ENCODE measurements at places on chromosomes 11 and 22.

GRCh38 chr11:64660706-64661105 is 62.3 kb downstream of the NRXN2 start:
- DNase-seq = no peak

DNA sequence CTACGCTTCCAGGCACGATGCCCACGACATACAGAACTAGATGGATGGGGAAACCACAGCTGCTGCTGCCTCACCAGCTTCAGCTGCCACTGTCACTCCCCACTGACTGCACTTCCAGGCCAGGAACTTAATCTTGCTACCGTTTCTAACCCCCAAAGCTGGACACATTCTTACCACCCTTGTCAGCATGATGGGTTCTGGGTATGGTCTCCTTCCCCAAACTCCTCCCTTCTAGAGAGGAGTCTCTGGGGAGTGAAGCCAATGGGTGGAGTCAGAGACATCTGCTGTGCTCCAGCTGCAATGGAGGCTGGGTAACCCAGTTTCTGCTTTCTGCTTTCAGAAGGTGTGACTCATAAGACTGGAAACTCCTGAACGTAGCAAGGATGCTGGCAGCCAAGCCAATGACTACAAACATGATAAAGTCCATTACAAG is 87.0 kb upstream of the THY1 start:
- DNase-seq = peak; percentile 46

GRCh38 chr11:43947815-43948214 is 5.4 kb downstream of the C11orf96 start:
- DNase-seq = no peak

DNA sequence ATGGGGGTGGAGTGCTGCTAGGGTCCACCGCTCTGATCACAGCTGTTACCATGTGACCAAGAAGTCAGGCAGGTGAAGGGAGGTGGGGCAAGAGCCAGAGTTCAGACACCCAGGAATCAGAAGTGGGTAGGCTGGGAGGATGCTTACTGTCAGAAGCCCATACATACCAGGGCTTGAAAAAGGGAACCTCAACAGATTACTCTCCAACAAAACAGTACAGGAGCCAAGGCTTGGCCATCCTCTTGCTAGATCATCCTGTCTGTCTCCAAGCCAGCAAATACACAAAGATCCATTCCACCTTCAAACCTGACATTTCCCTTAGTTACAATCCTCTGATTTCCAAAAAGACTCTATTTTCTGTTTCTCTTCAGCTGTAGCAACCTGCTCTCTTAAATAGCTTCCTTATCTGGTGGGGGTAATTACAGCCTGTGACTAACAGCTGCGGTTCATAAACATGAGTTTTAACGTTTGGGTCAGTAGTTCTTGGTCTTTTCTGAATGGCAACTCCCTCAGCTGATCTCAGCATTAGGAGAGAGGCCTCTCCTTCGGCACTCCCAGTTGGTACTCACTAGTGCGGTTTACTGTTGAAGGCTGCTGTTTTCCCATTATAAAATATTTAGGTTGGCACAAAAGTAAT is 31.1 kb upstream of the WT1 start:
- no peak for DNase-seq

DNA sequence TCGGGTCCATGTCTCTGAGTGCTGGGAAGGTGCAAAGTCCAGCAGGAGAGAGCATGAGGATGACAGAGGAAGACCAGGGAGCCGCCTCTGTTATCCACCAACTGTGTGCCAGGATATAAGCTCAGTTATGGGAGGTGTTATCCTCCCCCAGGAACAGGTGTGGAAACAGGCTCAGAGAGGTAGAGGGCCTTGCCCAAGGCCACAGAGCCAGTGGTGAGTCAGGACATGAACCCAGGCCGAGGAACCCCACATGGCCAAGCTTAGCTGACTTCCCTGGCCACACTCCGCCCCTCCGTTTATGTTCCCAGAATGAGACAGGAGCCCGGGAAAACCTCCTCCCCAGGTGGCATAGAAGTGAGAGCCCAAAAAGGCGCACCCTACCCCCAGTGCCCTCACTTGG is 50.3 kb downstream of the ISX start:
- no peak for DNase-seq

DNA sequence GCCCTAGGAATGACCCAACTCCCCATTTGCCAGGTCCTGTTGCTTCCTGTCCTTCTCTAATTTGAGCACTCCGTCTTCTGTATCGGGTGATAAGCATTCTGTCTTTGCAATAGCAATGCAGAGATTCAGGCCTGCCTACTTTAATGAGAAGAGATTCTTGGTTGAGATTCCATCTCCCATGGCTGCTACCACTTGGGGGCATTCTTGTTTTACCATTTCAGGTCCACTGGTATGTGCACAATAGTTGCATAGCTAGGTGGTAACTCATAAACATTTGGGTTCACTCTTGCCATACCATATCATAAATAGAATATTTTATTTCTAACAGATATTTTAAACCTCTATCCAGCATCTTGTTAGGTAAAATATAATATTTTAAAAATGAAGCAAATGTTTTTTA is 34.4 kb upstream of the CALCB start:
- no peak for DNase-seq

DNA sequence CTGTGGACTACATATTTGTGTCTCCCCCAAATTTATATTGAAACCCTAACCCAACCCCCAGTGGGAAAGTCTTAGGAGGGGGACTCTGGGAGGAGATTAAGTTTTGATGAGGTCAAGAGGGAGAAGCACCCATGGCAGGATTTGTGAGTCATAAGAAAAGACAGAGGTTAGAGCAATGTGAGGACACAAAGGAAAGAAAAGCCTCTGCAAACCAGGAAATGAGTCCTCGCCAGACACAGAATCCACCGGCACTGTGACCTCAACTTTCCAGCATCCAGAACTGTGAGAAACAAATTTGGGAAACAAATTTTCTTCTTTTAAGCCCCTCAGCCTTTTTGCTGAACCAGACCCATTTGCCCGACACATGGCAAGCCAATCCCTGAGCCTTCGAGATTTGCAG is 397.0 kb downstream of the NTM start:
- no peak for DNase-seq

DNA sequence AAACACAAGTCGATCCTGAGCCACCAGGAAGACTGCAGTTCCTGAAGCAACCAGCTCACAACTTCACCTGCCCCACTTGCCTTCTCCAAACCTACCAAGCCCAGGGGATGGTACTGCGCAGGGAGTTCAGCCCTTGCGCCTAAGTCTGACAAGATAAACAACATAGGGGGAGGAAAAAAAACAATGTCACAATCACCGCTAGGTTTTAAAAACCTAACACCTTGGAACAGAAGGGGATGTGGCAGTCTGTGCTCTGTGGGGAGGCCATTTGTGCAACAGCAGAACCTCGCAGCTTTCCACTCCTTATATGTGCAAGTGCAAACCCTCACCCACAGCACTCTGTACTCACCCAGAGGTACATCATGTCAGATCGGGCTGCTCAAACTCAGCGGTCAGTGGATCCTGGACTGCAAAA is 134.2 kb downstream of the RBFOX2 start:
- DNase-seq = no peak

DNA sequence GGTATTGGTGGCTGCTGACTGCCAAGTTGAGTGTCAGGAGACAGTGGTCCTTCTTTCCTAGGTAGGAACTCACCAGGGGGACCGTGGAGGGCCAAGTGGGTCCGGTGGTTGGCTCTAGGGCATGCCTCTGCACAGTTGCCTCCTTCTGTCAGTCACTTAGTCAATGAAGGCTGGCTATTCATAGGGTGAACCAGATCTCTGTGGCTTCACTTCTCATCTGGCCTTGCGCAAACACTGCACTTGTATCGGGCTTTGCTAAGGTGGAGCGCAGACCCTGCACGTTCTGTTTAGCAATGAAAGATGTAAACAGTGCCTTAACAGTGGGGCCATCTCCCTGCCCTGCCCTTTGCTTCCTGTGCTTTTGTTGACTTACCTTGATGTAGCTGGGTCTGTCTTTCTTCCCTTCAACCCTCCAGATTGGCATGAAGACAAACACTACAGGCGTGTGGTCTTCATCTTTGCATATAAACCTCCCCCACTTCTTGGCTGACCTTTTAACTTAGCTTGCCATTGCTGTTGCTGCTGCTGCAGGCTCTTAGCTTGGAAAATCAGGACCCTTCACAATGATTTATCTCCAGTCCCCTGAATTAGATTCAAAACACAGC is 6.7 kb upstream of the SORL1-AS1 start:
- DNase-seq = no peak

- peak; percentile 57 for DNase-seq
Measured at GRCh38 chr11:128525411-128526243, 61.7 kb downstream of the ETS1 start.

- DNase-seq = no peak
Measured at GRCh38 chr11:27699926-27700350, 317 bp downstream of the BDNF start.

- DNase-seq = no peak
Measured at GRCh38 chr22:24053481-24054226, 42.5 kb downstream of the CABIN1 start.

- DNase-seq = no peak
Measured at GRCh38 chr11:123470842-123471241, 40.8 kb downstream of the GRAMD1B start.

DNA sequence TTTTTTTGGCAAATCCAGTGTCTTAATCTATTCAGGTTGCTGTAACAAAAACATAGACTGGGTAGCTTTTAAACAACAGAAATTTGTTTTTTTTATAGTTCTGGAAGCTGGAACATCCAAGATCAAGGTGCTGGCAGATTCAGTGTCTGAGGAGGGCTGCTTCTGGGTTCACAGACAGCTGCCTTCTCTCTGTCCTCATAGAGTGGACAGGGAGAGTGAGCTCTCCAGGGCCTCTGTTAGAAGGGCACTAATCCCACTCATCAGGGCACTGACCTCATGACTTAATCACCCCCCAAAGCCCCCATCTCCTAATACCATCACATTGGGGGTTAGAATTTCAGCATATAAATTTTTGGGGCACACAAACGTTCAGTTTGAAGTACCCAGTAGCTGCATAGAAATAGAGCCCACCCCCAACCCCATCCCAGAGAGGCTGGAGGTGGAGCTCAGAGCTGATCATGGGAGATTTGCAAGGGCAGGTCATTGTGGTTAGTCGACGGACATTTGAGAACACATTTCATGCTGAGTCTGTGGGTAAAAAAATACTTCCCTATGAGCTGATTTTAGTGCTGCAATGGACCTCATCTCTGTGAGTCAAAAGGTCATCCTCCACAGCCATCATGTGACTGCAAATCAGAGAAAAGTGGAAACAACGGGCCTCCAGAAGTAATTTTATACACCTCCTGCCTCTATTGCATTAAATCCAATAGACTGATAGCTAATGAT is 203.1 kb upstream of the CADM1 start:
- DNase-seq = no peak

GRCh38 chr11:131136486-131136885 is 220.2 kb upstream of the SNX19 start:
- no peak for DNase-seq

DNA sequence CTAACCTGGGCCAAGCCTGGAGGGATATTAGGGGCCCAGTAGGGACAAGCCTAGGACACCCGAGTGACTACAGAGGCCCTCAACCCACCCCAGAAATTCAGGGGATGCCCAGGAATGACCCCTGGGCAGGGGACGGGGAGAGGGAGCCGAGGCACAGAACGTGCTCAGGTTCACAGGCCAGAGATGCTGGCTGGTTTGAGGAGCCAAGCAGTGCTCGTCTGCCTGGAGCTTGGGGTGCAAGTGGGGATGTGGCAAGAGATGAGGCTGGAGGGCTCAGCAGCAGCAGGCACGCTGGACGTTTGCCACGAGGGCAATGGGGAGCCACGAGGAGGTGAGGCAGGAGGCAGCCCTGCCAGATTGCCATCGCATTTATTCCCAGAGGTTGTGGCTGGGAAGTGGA is 34.0 kb upstream of the EMID1 start:
- DNase-seq = no peak

- no peak for DNase-seq
Measured at GRCh38 chr22:33073989-33074418, 15.8 kb upstream of the SYN3 start.

- DNase-seq = peak; percentile 60
Measured at GRCh38 chr11:92123540-92123939, 101.1 kb upstream of the FAT3 start.

GRCh38 chr11:4025967-4026324 is 68.7 kb upstream of the RRM1 start:
- DNase-seq = no peak

- DNase-seq = no peak
Measured at GRCh38 chr11:78699609-78700135, 125.0 kb upstream of the NARS2 start.

DNA sequence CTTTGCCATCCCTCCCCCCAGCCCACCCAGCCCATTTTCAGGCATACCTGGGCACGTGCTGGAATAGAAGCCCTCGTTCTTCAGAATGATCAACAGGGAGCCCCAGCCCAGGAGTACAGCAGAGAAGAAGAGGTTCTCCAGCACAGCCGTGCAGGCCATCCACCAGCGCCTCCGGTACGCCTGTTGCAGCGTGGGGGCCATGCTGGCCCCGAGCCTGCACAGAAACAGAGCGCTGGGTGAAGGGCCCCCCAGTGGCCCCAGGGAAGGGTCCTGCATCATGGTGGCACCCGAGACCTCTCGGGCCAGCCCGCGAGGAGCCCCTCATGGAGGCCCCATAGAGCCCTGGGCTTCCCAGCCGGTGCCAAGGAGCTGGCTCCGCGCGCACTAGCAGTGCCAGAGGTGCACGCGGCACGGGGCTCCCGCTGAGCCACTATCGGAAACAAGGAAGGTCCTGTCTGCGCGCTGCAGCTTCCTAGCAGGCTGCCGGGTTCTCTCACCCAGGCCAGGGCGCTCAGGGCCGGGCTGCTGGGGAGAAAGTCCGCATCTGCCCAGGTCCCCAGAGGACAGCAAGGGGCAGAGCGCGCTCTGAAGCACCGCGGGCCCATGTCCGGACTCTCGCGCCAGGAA is 1.5 kb downstream of the SLC43A1 start:
- no peak for DNase-seq

- no peak for DNase-seq
Measured at GRCh38 chr11:65404638-65405339, 17.8 kb upstream of the NEAT1 start.

GRCh38 chr22:45997777-45998637 is 21.0 kb upstream of the WNT7B start:
- DNase-seq = no peak

GRCh38 chr22:36454916-36455570 is 26.4 kb downstream of the TXN2 start:
- no peak for DNase-seq

DNA sequence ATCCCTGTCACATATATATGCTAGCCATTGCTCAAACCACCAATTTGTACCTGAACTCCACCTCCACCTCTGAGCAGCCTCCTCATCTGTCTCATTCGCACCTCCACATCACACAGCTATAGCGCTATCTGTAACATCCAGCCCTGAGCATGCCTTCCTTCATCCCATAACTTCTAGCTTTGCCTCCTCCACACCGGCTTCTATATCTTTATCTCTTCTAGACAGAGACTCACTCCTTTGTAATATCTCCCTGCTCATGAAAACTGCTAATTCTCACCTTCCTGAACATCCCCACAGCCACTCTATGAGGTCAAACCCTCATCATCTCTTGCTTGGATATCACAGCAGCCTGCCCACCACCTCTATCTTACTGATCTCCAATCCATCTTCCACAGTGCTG is 5.9 kb downstream of the SIAE start:
- DNase-seq = no peak

Data from BJ (cell line).